ENCODE measurements at places on chromosomes 1 and 21.

DNA sequence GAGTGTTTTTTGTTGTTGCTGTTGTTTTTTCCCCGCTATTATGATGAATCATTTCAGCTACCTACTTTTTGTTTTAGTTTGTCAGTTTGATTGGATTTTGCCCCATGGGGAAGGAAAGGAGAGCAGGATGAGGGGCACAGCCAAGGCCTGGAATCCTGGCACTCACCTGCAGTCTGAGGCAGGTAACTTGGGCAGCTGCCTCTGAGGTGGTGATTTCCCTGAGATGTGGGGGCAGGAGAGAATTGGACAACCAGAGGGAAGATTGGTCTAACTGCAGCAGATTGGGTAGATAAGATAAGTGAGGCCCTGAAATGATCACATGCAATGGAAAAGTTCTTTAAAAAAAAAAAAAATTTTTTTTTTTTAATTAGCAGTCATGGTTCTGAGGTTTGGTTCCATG, 1.5 kb upstream of the LAX1 start:
- DNase-seq: no peak

DNA sequence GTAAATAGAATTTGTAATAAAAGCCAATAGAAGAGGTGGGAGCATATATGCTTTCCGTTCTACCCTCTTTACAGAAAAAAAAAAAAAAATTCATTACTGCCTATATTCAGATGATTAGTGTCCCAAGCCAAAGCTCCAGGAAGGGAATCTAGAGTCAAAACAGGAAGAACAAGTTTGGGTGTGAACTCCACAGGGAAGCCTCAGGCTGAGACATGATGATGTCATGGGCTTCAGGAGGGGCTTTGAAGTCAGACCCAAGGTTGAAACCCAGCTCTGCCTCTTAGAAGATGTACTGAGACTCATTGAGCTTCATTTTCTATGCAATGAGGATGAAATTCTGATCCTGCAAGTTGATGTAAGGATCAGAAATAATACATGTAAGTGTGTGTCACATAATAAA, 250.0 kb upstream of the ADGRL2 start:
- no peak for DNase-seq

GRCh38 chr1:27643600-27644368, 8.8 kb upstream of the FGR start:
- DNase-seq: peak; percentile 47

DNA sequence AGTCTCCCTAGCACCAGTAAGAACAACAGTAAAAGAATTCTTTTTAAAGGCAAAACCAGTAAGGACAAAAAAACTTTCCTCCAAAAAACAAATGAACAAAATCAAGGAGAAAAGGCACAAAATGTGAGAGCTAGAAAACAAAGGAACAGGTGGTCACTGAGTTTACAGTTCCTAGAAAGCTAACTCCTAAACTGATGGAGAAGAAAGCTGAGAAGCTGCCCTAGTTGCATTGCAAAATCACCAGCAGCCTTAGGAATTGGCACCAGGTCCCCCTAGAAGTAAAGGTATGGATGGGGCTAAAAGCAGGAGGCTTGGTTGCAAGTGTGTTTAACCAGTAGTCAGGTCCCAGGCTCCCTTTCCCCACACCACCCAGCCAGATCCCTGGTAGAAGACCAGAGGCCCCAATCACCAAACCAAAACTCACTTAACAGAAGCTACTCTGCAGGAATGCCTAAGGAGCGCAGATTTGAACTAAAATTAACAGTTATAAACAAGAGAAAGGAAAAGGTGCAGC, 47.6 kb downstream of the RAB3GAP2 start:
- no peak for DNase-seq

DNA sequence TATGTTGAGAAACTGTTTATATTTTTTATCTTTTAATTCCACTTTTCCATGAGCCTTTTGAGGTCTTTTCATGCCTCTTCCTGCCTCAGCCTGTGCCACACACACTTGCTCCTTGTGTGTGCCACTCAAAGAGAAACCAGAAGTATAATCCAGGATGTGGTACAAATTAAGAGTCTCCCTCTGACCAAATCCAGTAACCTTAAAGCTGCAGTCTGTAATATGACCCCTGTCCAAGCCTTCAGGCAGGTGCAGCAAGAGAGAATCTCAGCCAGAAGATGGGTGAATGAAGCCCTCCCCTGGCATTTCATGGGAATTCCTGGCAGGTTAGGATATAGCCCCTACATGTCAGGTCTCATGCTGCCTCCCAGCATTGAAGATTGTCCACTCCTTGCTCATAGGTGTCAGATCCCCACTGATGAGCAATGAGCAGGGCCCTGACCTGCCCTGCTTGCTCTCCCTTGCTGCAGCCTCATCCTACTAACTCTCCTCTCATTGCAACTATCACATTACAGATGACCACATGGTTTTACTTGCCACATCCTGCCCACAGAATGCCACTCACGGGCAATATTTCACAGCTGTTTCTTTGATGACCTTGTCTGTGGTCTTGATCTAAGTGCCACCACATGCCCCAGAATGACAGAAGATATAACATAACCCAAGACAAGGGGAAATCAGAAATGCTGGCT, 169.3 kb downstream of the SEC16B start:
- no peak for DNase-seq

- DNase-seq: no peak
These were observed 143.8 kb downstream of the TGFB2 start for GRCh38 chr1:218488986-218489385.

DNA sequence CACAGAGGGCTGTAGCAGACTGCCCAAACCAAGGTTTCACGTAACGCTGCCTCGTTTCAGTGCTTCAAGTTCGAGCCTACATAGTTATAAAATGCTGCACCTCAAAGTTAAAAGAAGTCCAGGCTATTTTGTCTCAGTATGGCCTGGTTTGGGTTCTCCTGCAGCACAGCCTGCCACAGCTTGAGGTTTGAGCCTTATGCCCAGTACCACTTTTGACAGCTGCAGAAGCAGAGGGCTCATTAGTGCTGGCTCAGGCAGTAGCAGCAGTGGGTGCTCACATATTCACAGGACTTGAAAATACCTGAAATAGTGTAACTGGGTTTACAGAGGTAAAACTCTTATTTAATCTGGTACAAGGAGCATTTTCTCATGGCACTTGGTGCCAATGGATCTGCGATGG, 15.3 kb downstream of the SPATA46 start:
- DNase-seq: no peak

DNA sequence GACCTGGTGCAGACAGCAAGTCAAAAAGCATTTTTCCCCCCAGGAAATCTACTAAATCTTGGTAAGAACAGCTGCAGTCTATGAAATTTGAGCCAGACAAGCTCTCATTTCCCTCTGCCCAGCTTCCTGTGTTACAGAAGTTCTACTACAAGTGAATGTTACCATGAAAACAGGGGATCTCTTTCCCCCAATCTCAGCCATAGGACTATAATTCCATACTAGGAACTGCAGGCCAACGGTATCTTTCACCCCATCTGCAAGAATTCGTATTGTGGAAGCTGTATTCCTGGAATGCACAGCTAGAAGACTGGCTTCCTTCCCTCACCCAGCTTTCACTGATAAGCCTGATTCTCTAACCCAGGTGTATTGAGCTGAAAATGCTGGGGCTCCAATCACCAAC, 1655.4 kb downstream of the BRINP3 start:
- no peak for DNase-seq

GRCh38 chr1:89900791-89901708, 80.2 kb downstream of the LRRC8D start:
- no peak for DNase-seq

DNA sequence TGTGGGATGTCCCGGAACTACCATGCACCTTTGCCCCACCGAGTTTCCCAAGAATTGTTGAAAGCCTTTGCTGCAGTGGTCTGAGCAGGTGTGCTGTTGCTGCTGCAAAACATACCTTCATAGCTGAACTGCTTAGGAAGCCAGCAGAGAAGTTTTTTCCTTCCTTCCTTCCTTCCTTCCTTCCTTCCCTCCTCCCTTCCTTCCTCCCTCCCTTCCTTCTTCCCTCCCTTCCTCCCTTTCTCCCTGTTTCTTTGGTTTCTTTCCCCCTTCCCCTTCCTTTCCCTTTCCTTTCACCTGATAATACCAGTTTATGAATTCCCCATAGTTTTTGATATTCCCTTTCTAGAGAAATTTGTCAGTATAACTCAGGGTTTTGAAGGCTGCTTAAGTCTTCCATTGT, 10.8 kb upstream of the SH3D21 start:
- no peak for DNase-seq

- DNase-seq: no peak
These were observed 1.2 kb upstream of the RWDD3 start for GRCh38 chr1:95232646-95233318.

DNA sequence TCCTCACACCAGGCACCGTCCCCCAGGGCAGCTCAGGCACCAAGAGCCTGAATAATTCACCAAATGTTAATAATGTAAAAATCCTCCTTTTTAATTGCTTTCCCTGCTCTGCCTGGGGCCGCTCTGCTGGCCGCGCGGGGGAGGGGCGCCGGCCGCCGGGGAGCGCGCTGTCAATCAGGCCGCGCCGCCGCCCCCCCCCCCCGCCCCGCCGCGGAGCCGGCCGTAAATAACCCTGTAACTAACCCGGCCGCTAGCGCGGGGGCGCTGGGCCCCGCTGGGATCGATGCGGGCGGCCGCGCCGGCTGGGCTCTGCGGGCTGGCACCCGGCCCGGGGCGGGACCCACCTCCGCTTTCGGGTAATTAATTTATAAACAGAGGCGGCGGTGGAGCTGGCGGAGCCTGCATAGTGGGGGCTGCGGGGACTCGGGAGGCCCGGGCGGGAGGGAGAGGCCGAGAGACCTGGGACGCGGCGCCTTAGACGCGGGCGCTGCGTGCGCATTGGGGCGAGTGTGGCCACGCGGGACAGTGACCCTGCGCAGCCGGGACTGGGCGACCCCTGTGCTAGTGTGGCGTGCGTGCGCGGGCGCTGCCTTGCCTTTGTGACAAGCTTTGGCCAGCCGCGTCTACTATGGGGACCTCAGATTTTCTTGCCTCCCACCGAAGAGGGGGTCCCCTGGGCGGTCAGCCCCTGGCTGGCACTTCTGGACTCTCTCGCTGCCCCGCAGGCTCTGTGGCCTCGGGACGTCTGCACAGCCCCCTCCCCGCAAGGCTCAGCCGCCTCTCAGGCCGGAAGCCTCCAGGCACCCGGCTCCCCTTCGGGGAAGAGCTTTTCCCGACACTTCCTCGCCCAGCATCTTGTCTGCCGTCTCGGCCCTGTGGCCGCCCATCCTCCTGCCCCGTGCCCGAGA, 16.6 kb downstream of the SAMD11 start:
- no peak for DNase-seq

GRCh38 chr1:200302921-200303290, 106.9 kb downstream of the ZNF281 start:
- no peak for DNase-seq

- DNase-seq: no peak
These were observed 26.2 kb downstream of the RNF187 start for GRCh38 chr1:228513236-228513900.

DNA sequence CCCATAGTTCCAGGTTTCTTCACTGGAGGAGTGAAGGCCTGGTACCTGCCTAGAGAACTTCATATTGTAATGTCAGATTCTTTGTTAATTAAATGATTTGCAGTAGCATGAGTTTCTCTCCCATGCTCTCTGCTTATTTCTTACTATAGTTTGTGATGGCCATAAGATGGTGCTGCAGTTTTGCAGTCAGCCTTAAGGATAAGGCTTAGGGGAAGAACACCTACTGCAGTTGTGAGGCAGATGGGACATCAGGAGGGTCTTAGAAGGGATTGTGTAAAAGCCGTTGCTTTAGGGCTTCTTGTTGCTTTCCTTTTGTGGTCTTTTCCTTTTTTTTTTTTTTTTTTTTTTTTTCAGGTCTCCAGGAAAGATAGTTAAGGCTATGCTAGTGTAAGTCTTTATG, 61.8 kb downstream of the MACF1 start:
- DNase-seq: no peak

DNA sequence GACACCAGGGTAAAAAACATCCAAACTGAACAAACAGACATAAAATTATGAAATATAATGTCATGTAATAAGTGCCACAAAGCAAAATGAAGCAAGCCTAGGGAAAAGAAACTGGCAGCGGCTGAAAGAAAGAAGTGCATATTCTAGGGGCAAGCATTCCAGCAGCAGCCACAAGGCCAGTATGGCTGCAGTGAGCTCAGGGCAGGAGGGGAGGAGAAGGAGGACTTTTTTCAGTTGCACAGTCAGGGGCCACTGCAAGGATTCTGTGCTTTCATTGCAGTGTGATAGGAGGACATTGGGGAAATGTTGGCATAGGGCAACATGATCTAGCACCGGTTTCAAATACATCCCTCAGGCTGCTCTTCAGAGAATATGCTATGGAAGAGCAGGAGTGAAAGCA, 263.8 kb downstream of the NEGR1 start:
- DNase-seq: no peak

GRCh38 chr1:61839679-61840078, 97.4 kb downstream of the PATJ start:
- no peak for DNase-seq

DNA sequence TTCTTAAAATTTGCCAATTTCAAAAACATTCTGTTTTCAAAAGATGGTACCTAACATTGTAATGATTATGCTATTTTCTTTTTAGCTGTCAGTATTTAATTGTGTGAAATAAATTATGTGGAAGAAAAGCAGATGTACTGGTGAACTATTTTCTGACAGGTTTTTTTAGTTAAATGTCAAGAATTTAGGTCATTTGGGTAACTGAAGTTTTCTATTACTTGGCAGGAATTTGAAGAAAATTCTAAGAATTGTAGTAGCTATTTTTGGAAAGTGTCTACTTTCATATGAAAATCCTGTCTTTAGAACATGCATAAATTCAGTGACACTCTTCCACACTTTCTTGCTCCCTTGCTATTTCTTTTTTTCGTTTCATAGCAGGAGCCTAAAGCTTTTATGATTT, 28.5 kb upstream of the PTPRC start:
- no peak for DNase-seq

DNA sequence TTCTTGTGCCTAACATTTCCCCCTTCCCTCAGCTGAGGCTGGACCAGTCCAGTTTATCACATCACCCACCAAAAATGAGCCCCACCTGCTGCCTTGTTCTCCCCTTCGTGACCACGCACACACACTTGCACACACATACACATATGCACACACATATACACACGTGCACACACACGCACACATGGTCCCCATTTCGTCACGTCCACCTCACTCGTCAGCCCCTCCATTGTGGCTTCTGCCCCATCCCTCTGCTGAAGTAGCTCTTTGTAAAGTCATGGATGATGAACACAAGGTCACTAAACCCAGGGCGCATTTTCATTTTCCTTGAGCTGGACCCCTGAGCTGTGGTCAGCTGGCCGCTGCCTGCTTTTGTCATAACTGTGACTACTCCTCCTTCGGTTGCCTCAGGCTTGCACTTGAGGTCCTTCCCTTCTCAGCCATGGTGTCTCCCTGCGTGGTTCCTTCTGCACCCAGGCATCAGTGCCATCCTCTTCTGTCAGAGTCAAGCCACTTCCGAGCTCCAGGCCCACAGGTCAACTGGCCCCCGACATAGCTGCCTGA, 93.8 kb downstream of the SYT2 start:
- DNase-seq: no peak

GRCh38 chr1:228810878-228811711, 75.8 kb downstream of the RHOU start:
- DNase-seq: no peak

GRCh38 chr1:26912147-26912490, 1.7 kb downstream of the NR0B2 start:
- no peak for DNase-seq
